SK-N-DZ (cell line): ENCODE measurements at places on chromosomes 2 and 18.

DNA sequence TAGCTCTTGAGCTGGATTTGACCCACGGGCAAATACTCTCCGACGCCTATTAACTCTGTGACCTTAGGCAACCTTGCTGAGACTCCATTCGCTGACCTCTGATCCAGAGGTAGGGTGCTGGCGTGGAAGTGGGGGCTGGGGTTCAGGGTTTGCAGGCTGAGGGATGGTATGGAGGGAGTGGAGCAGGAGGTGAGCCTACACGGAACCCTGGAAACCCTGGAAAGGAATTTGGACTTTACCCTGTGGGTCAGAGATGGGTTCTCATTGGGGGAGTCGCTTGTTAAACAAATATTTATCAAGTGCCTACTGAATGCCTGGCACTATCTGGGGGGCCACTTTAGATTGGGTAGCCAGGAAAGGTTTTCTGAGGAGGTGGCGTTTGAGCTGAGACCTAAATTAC, 58.2 kb upstream of the FZD7 start:
- no peak for DNase-seq

- no peak for DNase-seq
Observed at GRCh38 chr2:172572981-172573380, 17.1 kb downstream of the PDK1 start.

- no peak for DNase-seq
Observed at GRCh38 chr18:60163622-60164021, 209.0 kb downstream of the MC4R start.

DNA sequence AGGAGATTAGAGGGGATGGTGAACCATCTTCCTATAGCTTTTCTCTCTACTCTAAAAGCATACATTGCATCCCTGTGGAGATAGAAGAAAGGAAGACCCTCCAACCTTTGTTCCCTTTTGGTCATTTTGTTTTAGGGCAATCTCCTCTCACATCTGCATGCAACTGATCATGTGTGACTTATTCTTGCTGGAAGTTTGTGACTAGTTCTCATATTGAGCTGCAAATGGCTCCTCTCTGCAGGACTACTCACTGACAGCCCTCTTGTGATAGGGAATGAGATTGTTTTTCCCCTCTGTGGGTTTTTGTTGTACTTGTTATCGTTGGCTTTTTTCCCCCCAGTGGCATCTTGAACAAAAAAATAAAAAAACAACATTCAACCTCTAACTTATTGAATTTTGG, 416.0 kb upstream of the CNTNAP5 start:
- DNase-seq, result no peak

DNA sequence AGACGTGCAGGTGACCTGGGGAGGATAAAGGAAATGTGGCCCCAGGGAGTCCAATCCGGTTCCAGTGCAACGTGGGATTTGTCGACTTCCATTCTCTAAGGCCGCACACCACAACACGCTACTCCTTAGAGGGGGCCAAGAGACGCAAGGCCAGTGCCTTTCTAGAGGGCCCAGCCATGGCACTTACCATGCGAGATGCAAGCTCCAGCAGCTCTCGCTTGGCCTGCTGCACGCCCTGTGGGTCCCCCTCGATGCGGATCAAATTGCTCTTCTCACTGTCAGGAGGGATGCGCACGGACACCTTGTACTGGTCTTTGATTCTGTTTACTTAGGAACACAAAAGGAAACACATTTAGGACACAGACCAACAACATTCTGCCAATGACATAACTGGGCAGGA, 61.2 kb downstream of the ANO7 start:
- DNase-seq, result no peak
